ENCODE measurements at places on chromosomes 12 and 14.
A peak's percentile ranks its signal among the peaks of the same experiment; 100 is the strongest.

- H3K4me3 ChIP-seq: no peak overlapping the region
- H3K27ac ChIP-seq: no peak overlapping the region
- H3K4me1 ChIP-seq: no peaks in the 10 kb centered on the region
Measured at GRCh38 chr12:83149987-83150386, 463.3 kb downstream of the TMTC2 start.

- H3K4me3 ChIP-seq: peak overlapping the region; percentile 73
- H3K4me1 ChIP-seq: peaks cover 25% of the 10 kb centered on the region
- no peaks in the 10 kb centered on the region for H3K27me3 ChIP-seq
- peak; percentile 38 for DNase-seq
- peaks cover 54% of the 10 kb centered on the region for H3K36me3 ChIP-seq
- H3K27ac ChIP-seq: peak overlapping the region; percentile 96
Measured at GRCh38 chr14:58280954-58281787, 17.2 kb upstream of the ARID4A start.

- H3K27ac ChIP-seq: no peak overlapping the region
- no peak for DNase-seq
- no peak overlapping the region for H3K4me3 ChIP-seq
- no peaks in the 10 kb centered on the region for H3K36me3 ChIP-seq
Measured at GRCh38 chr14:77158882-77159255, 17.3 kb upstream of the ZDHHC22 start.

DNA sequence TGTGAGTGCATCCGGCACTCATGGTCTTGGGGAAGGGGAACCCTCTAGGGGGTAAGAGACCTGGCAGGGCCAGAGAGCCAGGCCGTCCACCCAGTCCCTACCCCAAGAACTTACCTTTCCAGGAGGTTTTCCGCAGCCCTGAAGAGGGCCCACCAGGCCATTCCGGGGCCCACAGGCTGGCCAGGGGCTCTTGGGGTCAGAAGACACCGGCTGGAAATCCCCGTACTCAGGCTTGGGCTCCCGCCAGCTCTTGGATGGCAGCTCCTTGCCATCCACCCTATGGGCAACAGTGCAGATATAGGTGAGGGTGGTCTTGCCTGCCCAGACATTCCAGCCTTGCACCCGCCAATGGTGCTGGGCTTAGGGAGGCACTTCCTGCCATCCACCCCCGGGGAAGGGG lies 34.6 kb downstream of the NCKAP5L start:
- no peak overlapping the region for H3K4me3 ChIP-seq
- H3K36me3 ChIP-seq: peaks cover 16% of the 10 kb centered on the region
- H3K27me3 ChIP-seq: no peaks in the 10 kb centered on the region

GRCh38 chr12:87253157-87253556 lies 776.0 kb downstream of the C12orf50 start:
- no peak overlapping the region for H3K27ac ChIP-seq
- H3K4me1 ChIP-seq: no peaks in the 10 kb centered on the region
- DNase-seq: no peak
- no peaks in the 10 kb centered on the region for H3K27me3 ChIP-seq
- H3K36me3 ChIP-seq: no peaks in the 10 kb centered on the region

- no peaks in the 10 kb centered on the region for H3K27me3 ChIP-seq
- peaks cover 11% of the 10 kb centered on the region for H3K36me3 ChIP-seq
- peaks cover 62% of the 10 kb centered on the region for H3K4me1 ChIP-seq
- no peak overlapping the region for H3K4me3 ChIP-seq
Measured at GRCh38 chr12:132495629-132496357, 5.8 kb downstream of the FBRSL1 start.

DNA sequence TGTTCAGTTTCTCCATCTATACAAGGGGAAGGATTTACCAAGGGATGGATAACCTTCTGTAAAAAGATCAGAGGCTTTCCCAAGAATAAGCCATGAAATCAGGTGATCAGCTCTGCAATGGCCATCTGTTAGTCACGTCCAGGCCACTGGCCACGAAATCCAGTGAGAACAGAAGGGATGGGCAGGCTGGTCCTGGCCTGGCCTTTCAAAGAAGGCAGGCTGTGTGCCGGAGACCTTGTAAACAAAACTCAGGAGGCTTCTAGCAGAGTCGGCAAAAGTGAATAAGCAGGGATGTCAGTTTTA lies 68.5 kb downstream of the RNF34 start:
- H3K4me3 ChIP-seq: no peak overlapping the region
- no peak for DNase-seq
- H3K27ac ChIP-seq: no peak overlapping the region
- peaks cover 61% of the 10 kb centered on the region for H3K4me1 ChIP-seq
- H3K36me3 ChIP-seq: peaks cover 9% of the 10 kb centered on the region

DNA sequence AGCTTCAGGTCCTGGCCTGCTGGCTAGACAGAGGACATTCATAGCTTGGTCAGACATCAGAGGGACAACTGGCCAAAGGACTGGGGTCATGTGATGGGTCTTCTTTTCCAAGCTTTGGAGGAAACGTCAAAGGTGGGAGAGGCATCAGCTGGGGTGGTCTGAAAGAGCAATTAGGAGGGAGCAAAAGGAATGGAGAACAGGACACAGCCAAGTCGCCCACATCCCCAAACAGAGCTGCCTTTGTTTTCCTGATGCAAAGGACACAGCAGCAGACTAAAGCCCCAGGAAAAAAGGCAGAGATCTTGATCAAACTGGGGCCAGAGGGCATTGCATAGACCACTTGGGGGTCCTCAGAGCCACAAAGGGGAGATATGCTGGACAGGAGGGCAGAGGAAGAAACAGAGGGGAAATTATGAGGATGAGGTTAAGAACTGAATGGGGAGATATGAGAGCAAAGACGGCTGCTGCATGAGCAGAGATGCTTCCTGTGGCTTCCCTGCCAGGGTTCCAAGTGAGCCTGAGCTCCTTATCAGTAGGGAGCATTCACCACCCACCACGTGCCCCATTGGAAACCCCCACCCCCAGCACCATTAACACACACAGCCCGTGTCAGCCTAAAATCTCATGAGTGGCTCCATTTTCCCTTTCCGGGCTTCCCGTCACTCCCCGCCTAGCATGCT lies 62.4 kb downstream of the ANO2 start:
- no peaks in the 10 kb centered on the region for H3K36me3 ChIP-seq
- H3K27me3 ChIP-seq: peaks cover 44% of the 10 kb centered on the region
- no peak for DNase-seq
- H3K4me3 ChIP-seq: no peak overlapping the region

GRCh38 chr14:92584816-92585215 lies 71.2 kb downstream of the RIN3 start:
- H3K4me1 ChIP-seq: peaks cover 58% of the 10 kb centered on the region
- H3K4me3 ChIP-seq: no peak overlapping the region
- H3K27ac ChIP-seq: no peak overlapping the region
- DNase-seq: no peak
- H3K27me3 ChIP-seq: no peaks in the 10 kb centered on the region
- peaks cover 55% of the 10 kb centered on the region for H3K36me3 ChIP-seq

GRCh38 chr14:22012452-22012851 lies 338.8 kb upstream of the OR4E1 start:
- no peaks in the 10 kb centered on the region for H3K36me3 ChIP-seq
- no peak for DNase-seq
- peaks cover 38% of the 10 kb centered on the region for H3K27me3 ChIP-seq
- no peaks in the 10 kb centered on the region for H3K4me1 ChIP-seq
- H3K27ac ChIP-seq: no peak overlapping the region
- no peak overlapping the region for H3K4me3 ChIP-seq

GRCh38 chr12:44876544-44877410 lies 662 bp upstream of the NELL2 start:
- H3K27ac ChIP-seq: no peak overlapping the region
- peak overlapping the region; percentile 53 for H3K4me3 ChIP-seq
- H3K4me1 ChIP-seq: peaks cover 14% of the 10 kb centered on the region
- no peaks in the 10 kb centered on the region for H3K36me3 ChIP-seq
- DNase-seq: no peak

Data from stimulated activated naive B cell treated with anti-CD40 and anti-IgM and Interleukin-4, amounts not matched to agents 10 μg/mL and 1 μg/mL and 100 μg/mL, for 72 hours (primary cell).